ENCODE measurements at places on chromosomes 4 and X.

- no peak for DNase-seq
Measured at GRCh38 chr4:86414686-86415085, 54.8 kb upstream of the MAPK10 start.

DNA sequence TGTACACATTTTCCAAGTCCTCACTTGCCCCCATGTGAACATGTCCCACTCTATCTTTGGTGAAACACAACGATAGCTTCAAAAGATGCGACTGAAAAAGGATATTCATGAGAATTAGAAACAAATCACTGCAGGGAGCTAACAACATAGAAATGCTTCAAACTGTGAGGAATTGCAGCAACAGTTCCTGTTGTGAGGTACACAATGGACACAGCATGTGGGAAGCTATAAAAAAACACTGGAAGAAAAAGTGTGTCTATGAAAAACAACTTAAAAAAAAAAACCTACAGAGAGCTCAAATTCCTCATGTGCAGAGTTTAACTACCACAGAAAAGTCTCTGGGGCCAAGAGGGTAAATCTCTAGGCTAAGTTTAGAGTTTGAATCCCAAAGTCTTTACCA, 51.6 kb upstream of the BLTP1 start:
- DNase-seq, result no peak

DNA sequence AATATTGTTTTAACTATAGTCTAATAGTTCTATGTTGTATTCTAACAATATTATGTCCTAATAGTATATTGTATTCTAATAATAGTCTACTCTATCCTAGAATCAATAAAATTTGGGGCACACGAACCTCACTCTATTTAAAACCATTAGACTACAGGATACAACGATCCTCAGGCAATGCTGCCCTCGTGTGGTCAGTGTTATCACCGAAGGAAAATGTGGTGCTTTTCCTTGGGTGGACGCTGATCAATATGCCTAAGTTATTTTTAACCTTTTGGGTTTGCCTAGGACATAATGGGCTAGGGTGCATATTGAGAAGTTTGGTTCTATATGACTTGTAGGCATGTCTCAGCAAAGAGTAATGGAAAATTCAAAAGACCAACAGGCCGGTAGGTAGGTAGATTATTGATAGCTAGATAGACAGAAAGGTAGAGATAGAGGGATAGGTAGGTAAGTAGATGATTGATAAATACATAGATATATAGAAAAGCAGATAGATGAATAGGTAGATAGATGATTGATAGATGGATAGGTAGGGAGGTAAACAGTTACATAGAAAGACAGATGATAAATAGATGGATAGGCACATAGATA, 75.1 kb downstream of the PRKX start:
- DNase-seq, result no peak

DNA sequence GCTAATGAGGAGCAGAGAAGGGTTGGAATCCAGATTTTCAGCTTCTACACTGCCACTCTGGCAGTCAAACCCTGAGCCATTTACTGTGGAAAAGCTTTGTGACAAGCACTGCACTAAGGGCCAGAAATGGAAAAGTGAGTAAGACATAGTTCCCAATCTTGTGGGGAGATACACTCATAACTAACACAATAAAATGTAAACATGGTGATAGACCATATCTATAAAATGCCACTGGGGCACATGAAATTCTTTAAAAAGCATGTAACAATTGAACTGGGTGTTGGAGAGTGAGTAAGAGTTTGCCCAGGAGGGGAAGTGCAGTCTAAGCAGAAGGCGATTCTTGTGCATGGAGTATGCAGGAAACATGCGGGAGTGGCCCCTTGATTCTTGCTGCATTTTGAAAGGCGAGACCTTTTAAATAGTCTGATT, 32.0 kb upstream of the ANXA5 start:
- no peak for DNase-seq

GRCh38 chr4:124275-125081, at the start of gene ZNF718:
Gene ZNF718 (plus strand): TSS chr4:124501. CDS start chr4:124671, 170 bp downstream.
- peak; percentile 85 for DNase-seq
